WTC11 (cell line): ENCODE measurements at places on chromosomes 12 and 14. TPM values are rescaled to one million over a fixed set of nuclear protein-coding genes. Genes with fewer than 3 reads are reported as not detected.

CDCA3 gene
- total RNA-seq: 47.1 to 61.8 TPM (median 49.1 TPM) in 3 replicates

SOAT2 gene
- total RNA-seq: not detected in 3 replicates

TC2N gene
- 29.3 to 33.0 TPM (median 29.6 TPM) in 3 replicates for total RNA-seq

ANO2 gene
- total RNA-seq: 2.8 to 4.0 TPM (median 3.1 TPM) in 3 replicates

TAS2R42 gene
- not detected in 3 replicates for total RNA-seq

KRT80 gene
- 0.09 to 0.11 TPM (median 0.11 TPM) in 3 replicates for total RNA-seq

MYH6 gene
- 0.09 to 0.14 TPM (median 0.09 TPM) in 3 replicates for total RNA-seq

MYRFL gene
- total RNA-seq: 1.2 to 2.1 TPM (median 1.3 TPM) in 3 replicates

REP15 gene
- 0.26 TPM in 1 of 3 replicates, not detected in the others for total RNA-seq

- DNase-seq: no peak
These were observed 318.5 kb upstream of the TBX3 start for GRCh38 chr12:115002434-115002833.

DNA sequence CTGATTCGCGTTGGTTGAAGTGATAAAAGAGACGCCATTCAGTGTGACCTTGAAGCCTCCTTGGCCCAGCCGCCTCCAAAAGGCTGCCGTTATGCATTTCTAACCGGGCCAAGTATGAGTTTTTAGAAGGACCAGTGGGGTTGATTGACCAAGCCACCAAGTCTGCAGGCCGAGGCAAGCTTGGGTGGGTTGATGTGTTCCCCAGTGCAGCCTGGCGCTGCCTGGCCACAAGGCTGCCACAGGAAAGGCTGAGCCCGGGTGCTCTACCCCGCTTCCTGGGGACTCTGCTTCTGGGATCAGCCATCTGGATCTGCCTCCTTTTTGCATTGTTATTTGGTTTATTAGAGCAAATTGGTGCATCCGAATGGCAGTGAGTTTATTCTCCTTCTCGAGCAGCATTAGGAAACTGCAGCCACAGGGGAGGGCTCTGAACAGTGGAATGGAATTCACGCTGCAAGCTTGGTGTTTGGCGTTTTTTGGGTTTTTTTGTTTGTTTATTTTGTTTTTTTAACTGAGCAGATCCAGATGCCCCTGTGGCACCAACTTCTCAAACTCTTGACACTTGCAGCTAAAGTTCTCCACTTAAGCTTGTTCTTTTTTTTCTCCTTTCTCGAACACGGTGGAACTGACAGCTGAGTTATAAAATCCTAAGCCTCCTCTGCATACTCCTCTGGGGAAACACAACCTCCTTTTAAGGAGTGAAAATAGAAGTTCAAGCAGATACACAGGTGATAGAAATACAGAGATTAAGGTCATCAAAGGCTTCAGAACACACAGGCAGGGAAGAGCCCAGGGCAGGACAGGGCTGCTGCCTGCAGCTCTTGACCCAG, 145.4 kb upstream of the FKBP4 start:
- DNase-seq: peak; percentile 4

DNA sequence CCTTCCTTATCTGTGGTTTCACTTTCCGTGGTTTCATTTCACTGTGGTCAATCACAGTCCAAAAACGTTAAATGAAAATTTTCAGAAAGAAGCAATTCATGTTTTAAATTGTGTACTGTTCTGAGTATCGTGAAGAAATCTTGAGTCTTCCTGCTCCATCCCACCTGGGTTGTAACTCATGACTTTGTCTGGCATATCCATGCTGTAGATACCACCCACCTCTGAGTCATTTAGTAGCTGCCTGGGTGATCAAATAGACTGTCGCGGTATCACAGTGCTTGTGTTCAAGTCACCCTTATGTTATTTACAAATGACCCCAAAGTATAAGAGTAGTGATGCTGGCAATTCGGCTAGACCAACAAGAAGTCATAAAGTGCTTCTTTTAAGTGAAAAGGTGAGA, 521.2 kb downstream of the AACS start:
- no peak for DNase-seq

- no peak for DNase-seq
These were observed 21.3 kb upstream of the CABP1 start for GRCh38 chr12:120618954-120619615.

DNA sequence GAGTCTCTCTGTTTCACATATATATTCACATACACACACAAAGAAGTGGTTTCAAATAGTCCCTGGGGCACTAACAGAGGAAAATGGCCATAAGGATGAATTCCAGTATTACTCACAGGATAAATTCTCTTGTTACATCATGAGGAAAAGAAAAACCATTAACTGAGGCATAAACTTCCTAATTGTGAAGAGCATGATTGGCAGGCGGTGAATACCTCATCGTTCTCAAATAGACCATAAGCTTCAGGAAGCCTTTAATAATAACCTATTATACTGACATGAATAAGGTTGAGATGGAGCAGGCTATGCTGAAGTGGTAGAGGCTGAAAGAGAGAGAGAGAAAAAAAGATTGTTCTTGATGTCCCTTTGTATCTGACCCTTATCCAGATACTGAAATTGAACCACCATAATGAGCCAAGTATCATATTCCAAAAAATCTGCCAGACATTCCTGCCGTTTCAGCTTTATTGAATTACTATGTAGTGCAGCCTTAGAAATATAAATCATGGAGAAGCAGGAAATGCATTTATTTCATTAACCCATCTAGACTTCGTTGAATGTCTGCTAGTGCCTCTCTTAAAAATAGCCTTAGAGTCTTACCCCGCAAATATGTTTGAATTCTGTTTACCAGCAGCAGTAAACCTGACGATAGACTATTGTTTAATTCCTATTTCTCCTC, 86.8 kb downstream of the NUAK1 start:
- no peak for DNase-seq

DNA sequence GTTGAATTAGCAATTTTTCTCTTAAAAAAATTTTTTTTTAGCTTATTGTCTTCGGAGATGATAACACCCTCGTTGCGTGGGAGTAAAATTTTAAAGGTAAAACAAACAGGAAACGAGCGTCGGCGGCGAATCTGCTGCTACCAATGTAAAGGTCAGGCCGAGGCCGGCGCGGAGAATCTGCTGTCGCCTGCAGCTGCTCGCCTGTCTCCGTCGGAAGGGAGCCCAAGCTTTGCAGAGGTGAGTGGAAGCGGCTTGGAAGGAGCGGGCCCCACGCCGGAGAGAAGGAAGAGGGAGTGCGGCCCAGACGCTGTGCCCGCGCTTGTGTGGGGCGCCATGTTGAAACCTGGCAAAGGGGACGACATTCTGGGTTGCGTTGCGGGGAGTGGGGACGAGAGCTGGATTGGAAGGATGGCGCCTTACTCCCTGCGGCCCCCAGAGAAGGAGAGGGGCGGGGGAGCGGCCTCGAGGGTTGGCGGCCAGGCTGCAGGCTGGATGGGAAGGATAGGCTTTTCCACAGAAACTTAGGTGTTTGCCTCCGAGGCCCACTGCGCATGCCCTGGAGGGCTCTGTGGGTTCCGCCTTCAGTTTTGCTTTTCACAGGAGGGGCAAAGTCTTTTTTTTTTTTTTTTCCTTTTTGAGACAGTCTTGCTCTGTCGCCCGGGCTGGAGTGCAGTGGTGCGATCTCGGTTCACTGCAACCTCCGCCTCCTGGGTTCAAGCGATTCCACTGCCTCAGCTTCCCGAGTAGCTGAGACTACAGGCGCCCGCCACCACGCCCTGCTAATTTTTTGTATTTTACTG, at the start of gene SNRNP35:
Gene SNRNP35 (plus strand): TSS at position 160 of the 800 bp plus-strand sequence. CDS start 7,402 bp downstream, outside the sequence.
- DNase-seq: peak; percentile 75

GRCh38 chr14:75341620-75342019, 63.0 kb downstream of the FOS start:
- DNase-seq: no peak

DNA sequence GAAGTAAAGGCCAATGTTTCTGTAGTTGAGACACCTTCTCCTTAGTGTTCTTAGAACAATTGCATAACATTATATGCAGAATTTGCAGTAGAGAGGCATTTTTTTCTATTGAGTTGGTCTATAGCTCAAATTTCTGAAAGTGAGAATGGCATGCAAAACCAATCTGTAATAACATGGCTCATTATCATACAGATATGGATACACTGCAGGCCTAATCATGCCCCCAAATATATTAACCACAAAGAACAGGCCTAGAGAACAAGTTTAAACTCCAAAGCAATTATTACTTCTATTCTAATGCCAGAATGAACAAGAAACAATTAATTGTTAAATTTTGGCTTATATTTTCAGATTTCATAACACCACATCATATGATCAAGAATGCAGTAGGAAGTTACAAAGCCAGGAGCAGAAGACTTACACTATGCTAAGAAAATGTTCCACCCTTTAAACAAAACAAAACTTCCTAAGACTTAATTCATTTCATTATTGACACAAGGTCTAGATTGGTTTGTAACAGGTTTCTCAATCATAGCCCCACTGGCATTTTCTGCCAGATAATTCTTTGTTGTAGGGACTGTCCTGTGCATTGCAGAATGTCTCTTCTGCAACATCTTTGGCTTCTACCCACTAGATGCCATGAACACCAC, 26.9 kb downstream of the TMTC1 start:
- no peak for DNase-seq

- no peak for DNase-seq
These were observed 45.9 kb downstream of the VWF start for GRCh38 chr12:6078398-6079096.

GRCh38 chr14:92532490-92533163, 19.0 kb downstream of the RIN3 start:
- no peak for DNase-seq

- no peak for DNase-seq
These were observed 87.1 kb downstream of the ZFP36L1 start for GRCh38 chr14:68705741-68706283.

DNA sequence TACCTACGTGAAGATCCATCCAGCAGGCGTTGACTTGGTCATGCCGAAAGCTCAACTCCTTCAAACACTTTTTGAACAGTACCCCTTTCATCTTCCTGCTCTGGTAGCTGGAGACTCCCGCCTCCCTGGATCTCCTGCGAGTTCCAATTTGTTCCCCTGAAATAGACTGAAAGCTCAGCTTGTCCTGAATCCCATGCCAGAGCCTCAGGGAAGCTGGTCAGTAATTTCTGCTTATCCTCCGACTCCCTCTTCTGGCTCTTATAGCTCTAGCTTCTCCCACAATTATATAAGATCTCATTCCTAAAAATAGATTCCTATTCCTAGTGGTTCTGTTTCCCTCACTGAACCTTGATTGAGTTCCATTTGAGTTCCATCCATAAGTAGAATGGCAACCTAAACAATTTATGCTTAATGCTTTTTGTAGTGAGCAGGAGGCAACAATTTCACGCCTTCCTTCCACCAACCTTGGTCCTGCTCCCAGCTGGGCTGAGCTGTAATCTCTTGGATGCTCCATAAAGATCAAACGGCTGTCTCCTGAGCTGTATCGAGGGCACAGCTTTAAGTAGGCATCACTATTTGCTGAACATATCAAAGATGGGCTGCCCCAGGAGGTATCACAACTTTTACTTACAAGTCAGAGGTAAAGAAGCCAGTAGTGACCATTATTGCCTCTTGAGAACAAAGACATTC, 8.0 kb upstream of the TMEM132C start:
- DNase-seq: no peak

- peak; percentile 51 for DNase-seq
These were observed 14.1 kb upstream of the SINHCAF start for GRCh38 chr12:31339831-31340622.

DNA sequence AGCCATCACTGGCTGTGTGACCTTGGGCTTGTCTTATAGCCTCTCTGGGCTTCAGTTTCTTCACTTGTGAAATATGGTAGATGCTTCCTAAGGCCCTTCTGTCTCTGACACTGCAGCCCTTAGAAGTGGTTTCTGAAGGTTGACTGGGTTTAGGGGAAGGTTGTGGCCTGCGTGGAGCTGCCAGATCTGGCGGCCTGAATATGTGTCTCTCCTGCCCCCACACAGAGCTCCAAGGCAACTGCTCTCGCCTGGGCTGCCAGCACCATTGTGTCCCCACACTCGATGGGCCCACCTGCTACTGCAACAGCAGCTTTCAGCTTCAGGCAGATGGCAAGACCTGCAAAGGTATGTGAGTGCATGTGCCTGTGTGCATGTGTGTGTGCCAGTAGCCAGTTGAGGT, 4.0 kb downstream of the LRP1-AS start:
- no peak for DNase-seq

- DNase-seq: no peak
These were observed 3.3 kb downstream of the CDK17 start for GRCh38 chr12:96396914-96397313.

GRCh38 chr12:15880721-15881120, 1.5 kb upstream of the STRAP start:
- no peak for DNase-seq

DNA sequence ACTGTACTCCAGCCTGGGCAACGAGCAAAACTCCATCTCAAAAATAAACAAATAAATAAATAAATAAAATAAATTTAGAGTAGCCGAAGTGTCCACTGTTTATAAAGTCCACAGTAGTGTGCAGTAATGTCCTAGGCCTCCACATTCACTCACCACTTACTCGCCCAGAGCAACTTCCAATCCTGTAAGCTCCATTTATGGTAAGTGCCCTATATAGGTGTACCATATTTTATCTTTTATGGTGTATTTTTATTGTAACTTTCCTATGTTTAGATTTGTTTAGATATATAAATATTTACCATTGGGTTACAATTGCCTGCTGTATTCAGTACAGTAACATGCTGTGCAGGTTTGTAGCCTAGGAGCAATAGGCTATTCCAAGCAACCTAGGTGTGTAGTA, 37.9 kb upstream of the GPRC5A start:
- DNase-seq: no peak

GRCh38 chr12:6552140-6552551, 3.7 kb downstream of the IFFO1 start:
- DNase-seq: no peak

DNA sequence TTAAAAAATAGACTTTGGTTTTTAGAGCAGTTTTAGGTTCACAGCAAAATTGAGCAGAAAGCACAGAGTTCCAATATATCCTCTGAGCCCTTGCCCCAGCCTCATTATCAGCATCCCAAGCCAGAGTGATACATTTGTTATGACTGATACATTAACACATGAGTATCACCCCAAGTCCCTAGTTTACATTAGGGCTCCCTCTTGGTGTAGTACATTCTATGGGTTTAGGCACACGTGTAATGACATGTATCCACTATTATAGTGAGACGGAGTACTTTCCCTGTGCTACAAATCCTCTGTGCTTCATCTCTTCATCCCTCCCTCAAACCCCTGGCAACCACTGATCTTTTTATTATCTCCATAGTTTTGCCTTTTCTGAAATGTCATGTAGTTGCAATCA, 22.5 kb upstream of the GSG1 start:
- no peak for DNase-seq

GRCh38 chr14:24513009-24513408, 4.9 kb upstream of the CMA1 start:
- peak; percentile 39 for DNase-seq

GRCh38 chr14:101110729-101111619, 207.5 kb upstream of the RTL1 start:
- DNase-seq: no peak

- DNase-seq: no peak
These were observed 59.2 kb downstream of the HECTD4 start for GRCh38 chr12:112322882-112323547.
